ENCODE measurements at places on chromosomes 1 and 21. TPM values are rescaled to one million over a fixed set of nuclear protein-coding genes. Genes with fewer than 3 reads are reported as not detected.

DNA sequence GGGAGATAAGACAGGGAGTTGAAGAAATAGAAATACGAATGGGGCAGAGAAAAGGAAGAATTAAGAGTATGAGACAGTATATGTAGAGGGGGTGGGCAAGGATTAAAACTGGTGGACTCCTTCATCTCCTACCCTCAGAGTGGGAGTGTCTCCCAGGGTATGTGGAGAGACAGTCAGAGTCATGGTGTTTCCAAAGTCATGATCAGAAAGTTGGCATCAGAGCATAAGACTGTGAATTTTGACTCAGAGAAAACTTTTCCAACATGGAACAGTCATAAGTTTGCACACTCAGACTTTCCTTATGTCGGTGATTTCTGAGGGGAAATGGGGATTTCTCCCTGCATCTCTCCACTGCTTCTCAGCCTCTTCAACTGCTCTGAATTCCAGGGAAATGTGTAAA is 2.4 kb downstream of the CD84 start:
- DNase-seq, result no peak

DNA sequence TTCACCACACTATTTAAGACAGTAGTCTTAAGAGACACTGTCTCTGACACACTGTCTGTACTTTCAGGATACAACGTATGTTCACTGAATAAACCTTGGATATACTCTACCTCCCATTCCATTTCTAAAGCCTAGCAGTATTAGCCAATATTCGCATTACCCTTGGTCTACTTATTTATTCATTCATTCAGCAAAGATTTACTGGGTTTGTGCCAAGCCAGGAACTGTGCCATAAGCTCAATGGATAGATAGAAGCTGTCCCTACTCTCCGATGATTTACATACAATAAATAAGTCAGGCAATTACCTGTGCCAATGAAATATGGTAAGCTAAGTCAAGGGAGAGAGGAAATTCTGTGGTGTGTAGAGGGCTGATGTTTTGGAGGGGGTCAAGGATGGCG is 195.2 kb upstream of the RAB4A start:
- no peak for DNase-seq

DIRAS3 gene
- 1.2 TPM for total RNA-seq

DNA sequence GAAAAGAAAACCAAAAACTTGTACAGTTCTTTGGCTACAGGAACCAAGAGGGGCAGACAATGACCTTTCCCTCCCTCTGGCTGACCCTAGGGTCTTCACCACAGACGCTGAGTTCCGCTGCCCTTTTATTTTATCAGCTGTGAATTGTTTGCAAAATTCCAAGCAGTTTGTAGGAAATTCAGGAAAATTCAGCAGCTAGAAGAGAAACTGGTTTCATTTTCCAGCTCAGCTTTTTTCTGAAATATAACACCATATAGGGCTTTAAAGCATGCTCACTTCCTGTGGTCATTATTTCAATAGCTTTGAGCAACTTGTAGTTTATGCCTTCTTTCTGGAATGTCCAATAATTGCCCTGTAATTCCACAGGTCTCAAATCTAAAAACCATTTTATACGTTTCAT is 5.5 kb upstream of the PIK3R3 start:
- peak; percentile 72 for DNase-seq

ADAMTSL4 gene
- 0.73 TPM for total RNA-seq

DNA sequence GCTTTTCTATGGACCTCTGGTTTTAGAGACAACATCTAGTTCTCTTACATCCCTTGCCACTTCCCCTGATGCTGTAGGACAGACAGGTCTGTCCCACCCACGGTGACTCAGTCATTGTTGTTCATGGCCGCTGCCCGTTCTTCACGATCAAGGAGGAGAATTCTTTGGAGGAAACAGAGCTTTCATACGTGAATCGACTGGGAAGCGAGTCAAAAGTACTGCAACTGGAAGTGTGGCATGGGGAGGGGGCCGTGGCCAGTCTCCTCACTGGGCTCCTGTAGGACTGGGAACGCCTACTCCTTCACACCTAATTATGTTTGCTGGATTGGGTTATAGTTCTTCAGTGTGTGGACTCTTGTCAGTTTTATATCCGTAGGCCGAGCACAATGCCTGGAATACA is 4.4 kb upstream of the SLC37A1 start:
- DNase-seq, result peak; percentile 15

- DNase-seq, result no peak
Observed at GRCh38 chr1:35506960-35507912, 50.0 kb downstream of the KIAA0319L start.

DNA sequence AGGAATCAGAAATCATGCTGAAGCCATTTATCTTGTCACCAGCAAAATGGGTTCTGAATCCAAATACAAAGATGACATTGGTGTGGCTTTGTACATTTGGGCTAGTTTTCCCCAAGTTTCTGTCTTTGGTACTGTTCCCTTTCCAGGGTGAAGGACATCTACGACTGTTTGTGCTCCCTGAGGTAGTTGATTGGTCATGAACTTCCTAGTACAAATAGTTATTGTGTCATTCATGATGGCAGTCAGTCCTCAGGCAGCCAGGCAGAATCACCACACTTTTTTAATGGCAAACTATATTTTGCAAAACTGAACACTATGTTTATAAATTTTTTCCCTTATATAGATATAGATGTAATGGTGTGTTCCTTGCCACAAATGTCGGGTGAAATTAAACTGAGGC is 46.0 kb downstream of the CEP350 start:
- no peak for DNase-seq

DNA sequence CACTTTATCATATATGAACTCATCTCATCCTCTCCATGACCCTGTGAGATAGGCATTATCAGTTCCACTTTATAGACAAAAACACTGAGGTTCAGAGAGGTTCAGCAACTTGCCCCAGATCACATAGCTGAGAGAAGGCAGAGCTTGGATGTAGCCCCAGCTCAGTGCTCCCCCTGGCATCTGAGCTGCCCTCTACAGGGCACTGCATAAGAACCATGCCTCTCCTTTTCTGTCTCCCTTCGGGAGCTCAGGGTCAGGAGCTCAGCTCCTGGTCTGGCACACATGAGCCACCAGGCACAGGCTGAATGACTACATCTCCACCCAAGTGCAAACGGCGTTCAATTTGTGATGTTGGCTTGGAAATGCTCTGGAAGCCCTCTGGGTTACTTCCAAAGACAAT is 16.9 kb downstream of the RAB7B start:
- DNase-seq, result no peak

GRCh38 chr21:19011451-19011850 is 607.9 kb upstream of the TMPRSS15 start:
- DNase-seq, result no peak

DNA sequence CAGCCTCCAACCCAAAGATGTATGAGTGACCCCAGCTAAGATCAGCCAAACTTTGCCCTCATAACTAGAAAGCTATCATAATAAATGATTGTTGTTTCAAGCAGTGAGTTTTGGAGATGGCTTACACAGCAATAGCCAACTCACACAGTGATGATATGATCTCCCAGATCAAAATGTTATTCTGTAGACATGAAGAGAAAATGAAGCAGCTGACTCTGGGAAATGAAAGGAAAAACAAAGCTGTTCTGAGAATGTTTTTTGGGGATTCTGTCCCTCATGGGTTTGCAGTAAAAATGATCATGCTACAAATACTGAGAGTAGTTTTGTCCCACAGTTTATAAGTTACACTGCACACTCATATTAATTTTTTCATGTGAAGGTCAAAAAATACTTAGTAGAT is 617.8 kb downstream of the MRPL39 start:
- DNase-seq, result no peak

GRCh38 chr1:224540535-224540934 is 75.6 kb upstream of the CNIH3 start:
- DNase-seq, result peak; percentile 69

DNA sequence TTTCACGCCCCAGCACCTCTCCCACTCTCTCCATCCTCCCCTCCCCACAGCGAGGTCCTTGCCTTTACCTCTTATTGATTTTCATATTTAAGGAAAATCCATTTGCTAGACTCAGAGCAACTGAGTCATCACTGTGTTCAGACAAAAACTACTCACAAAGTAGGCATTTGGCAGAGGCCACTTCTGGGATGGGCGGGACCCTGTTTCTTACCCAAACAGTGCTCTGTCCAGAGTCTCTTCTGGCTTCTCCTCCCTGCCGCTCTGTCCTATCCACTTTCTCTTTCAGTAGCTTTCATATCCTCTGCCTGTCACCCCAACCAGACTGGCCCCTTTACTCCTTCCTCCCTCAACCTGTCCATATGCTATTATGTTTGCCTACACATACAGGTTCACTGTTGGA is 2.4 kb upstream of the NAV1 start:
- no peak for DNase-seq

DNA sequence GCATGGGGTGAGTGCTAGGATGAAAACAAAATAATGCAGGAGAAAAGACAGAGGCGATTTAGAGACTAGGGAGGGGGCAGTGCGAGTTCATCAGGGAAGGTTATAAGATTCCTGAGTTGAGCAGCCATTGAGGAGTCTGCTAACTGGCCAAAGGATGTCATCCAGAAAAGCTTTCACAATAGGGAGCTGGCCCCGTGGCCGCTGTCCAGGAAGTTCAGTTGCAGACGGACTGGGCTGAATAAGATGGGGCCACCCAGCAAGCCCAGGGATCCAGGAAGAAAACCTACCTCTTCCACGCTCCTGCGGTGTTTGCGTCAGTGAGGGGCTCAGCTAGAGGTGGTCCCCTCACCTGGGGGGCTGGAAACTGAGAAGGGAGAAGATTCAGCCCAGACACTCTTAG is 4.0 kb upstream of the PKP1 start:
- DNase-seq, result no peak

- DNase-seq, result no peak
Observed at GRCh38 chr1:199716729-199717128, 310.8 kb upstream of the NR5A2 start.

GRCh38 chr1:78047631-78048030 is 1.9 kb downstream of the GIPC2 start:
- DNase-seq, result peak; percentile 69

FAM78B gene
- not detected for total RNA-seq

- DNase-seq, result peak; percentile 68
Observed at GRCh38 chr21:26070822-26071425, 99.6 kb downstream of the APP start.

C1QC gene
- total RNA-seq, result not detected

DNA sequence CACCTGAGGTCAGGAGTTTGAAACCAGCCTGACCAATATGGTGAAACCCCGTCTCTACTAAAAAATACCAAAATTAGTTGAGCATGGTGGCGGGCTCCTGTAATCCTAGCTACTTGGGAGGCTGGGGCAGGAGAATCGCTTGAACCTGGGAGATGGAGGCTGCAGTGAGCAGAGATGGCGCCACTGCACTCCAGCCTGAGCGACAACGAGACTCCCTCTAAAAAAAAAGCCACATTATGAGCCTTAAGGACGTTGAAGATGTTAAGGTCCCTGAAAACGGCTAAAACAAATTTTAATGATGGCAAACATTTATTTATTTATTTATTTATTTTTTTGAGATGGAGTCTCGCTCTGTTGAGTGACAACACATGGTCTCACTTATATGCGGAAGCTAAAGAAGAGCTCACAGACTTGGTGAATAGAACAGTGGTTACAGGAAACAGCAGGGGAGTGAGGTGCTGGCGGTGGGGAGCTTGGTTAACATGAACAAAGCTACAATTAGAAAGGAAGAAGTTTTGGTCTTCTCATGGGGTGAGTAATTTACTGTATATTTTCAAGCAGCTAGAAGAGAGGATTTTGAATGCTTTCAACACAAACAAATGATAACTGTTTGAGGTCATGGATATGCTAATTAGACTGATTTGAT is 47.1 kb downstream of the TCP10L start:
- no peak for DNase-seq

- peak; percentile 56 for DNase-seq
Observed at GRCh38 chr1:78340006-78340405, 150.8 kb upstream of the PTGFR start.

DNA sequence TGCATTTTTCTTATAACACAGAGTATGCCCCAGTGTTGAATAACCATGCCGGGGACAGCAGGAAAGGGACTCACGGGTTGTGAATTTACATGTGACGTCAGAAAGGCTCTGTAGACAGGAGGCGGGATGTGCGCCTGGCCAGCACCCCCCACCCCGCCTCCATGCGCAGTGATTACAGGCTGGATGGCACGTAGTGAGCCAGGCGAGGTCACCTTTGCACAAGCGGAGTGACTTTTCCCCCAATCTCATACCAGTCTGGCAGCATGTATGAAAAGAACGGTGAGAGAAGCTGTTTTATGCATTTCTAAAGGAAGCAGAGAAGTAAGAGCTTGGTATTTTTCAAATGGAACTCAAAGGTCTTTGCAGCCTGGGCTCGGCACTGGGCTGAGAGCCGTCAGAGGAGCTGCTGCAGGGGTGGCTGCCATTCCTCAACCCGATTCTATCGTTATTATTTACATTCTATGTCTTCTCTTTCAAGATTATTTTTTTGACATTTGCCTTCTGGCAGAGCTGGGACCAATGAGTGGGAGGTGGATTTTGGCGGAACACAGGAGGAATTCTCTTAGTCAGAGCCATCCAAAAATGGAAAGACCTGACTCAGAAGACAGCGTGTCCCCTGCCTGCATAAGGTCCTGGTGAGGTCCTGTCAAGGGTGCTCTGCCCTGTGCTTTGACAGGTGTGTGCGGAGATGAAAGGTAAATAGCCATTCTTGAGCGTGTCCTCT is 115.6 kb upstream of the SLC45A1 start:
- DNase-seq, result peak; percentile 60

- peak; percentile 70 for DNase-seq
Observed at GRCh38 chr1:86788300-86789206, 84.2 kb downstream of the SH3GLB1 start.

DNA sequence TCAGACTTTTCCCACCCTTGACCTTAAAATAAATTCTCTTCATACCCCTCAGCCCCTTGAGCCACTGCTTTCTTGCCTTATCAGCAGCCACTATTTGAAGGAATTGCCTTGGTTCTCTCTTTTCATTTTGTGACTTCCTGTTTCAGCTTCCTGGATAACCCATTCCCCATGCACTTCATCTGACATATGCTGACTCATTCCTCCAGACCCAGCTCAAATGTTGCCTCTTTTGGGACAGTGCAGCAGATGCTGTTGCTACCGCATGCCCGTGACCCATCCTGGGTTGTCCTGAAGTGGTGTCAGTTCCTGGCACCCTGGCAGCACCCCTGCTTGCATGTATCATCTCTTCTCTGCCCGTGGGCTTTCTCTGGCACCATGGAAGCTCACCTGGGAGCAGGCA is 496.1 kb downstream of the PTPRU start:
- no peak for DNase-seq
